ENCODE measurements at places on chromosomes 6 and 20.

GRCh38 chr6:26198722-26199056 lies 111.5 kb downstream of the HFE start:
- DNase-seq = no peak

DNA sequence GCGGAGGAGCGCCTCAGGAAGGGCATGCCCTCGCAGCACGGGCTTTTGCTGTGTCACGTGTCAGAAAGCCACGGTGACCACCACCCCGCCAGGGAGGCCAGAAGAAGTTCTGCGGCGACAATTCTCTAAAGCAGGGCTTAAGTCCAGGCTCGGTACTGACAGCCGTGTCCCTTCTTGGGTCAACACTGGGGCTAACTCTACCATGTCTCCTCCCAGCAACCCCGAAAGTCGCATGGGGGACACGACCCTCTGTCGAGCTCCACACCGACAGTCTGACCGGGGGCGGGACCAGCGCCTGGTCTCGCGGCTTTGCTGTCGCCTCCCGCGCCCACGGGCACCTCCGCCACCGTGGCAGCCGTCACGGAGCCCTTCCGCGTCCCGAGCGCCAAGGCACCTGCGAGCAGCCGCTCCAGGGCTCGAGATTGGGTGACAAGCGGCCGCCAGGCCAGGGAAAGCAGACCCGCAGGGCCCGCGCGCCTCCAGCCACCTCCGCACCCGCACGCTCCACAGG lies 534 bp downstream of the NANP start:
- DNase-seq = peak; percentile 60

DNA sequence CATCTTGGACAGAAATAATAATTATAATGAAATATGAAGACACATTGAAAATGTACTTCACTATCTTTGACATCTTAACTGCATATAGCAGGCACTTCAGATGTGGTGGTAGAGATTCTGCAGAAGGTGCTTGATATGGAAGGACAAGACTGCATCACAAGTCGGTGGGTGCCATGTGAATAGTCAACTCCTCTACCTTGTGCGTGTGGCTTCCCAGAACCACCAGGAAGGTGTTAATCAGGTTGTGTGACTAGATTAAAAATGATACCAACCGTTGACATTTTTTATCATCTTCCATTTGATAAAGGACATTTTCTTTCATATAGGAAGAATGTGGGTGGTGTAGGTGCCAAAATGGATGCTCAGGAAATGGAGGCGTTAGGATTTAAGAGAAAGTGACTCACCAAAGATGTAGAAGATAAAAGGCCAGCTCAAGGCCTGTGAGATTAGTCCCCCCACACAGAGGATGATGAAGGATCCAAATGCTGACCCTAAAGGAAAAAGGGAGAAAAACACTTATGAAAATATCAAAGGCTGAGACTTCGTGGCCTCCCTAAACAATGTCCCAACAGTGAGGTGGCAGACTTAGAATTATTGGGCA lies 12.3 kb downstream of the SLC17A2 start:
- DNase-seq = no peak

- DNase-seq = no peak
These were observed 64.9 kb upstream of the TGM3 start for GRCh38 chr20:2230726-2231488.

DNA sequence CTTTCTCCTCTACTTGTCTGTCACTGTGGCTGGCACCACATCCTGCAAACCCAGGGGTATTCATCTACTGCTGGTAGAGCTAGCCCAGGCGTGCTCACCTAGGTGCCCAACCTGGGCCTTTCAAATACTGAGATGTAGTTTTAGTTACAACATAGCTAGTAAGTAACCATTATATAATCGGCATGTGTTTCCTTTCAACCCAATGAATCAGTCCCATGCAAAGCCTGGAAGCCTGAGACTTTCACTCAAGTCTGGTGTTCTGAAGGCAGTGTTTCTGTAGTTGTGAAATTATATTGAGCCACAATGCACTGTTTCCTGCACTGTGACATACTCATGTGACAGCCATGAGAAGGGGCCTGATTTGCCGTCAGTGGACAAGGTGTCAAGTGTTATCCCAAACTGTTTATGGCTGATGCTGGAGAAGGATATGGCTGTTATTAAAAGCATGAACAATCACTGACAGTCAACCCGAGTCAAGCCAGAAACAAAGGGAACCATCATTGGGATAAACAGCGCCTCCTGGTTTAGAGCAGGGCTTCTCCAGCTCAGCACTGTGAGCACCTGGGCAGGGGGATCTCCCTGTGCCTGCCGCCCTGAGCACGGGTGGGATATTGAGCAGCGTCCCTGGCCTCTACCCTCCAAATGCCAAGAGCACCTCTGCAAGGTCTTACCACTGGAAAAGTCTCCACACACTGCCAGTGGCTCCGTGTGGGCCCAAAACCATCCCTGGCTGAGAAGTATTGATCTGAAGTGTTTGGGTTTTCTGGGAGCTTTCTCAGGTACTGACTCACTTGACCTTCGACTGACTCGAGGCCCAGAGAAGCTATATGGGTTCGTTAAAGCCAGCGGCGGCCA lies 1.6 kb downstream of the PSMA7 start:
- peak; percentile 59 for DNase-seq

DNA sequence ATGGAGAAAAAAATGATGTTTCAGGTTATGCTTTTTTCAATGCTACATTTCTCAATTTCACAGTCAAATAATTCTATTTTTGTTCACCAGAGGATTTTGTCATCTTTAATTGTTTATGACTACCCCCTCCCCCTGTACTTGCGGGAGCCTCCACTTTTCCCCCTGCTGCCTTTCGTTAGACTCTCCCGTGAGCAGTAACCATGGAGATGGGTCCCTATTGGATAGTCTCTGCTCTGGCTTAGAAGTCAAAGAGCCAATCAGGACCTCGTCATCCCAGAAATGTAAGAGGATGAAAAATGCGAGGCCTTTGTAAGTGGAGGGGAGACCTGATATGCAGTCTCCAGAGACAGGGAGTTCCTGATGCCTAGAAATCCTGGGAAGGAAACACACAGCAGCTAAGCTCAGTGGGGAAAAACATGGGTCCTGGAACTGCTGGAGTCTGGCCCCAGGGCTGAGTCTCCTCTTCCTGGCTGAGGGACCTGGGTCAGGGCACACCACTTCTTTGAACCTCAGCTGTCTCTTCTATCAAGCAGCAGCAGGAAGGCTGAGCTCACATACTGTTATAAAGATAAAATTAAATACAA lies 298.7 kb downstream of the TSHZ2 start:
- no peak for DNase-seq

- peak; percentile 63 for DNase-seq
These were observed 44.2 kb downstream of the COL11A2 start for GRCh38 chr6:33147807-33148666.

DNA sequence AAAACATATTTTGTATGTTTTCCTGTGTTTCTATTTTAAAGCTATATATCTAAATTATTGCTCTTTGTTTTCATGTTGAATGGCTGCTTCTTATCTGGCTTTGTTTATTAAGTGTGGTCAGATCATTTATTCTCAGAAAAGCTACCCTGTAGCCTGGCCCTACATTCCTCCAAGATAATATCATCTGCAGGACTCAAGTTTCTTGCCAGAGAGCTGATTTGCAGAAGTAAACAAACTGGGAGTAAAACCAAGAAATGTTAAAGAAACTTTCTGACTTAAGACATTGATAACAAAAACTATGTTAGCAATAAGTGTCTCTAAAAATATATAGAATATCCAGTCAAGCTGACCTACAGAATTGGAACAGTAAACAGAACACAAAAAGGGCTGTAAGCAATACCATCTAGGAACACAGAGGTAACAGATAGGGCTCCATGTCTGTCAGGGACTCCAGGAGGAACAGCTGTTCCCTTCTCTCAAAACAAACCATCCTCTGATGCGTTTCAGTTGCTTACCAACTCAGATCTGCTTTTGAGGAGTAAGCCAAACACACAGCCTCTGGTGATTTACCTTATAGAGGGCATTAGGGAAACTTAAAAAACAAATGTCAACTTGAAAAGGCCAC lies 17.5 kb upstream of the CEP85L start:
- no peak for DNase-seq

GRCh38 chr6:10733151-10733715 lies 10.4 kb downstream of the TMEM14C start:
- no peak for DNase-seq

- no peak for DNase-seq
These were observed 171.2 kb upstream of the SUPT3H start for GRCh38 chr6:45548657-45549515.

- DNase-seq = no peak
These were observed 11.9 kb downstream of the CD164 start for GRCh38 chr6:109370336-109370735.

GRCh38 chr6:11640486-11640885 lies 102.9 kb downstream of the TMEM170B start:
- no peak for DNase-seq

GRCh38 chr6:93790981-93791380 lies 371.6 kb upstream of the EPHA7 start:
- no peak for DNase-seq

DNA sequence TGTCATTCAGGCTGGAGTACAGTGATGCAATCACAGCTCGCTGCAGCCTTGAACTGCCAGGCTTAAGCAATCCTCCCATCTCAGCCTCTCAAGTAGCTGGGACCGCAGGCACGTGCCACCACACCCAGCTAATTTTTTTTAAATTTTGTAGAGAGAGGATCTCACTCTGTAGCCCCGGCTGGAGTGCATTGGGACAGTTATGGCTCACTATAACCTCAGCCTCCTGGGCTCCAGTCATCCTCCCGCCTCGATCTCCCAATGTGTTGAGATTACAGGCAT lies 86.5 kb downstream of the SERAC1 start:
- DNase-seq = no peak

- no peak for DNase-seq
These were observed 76.3 kb downstream of the FARS2 start for GRCh38 chr6:5337573-5337972.

DNA sequence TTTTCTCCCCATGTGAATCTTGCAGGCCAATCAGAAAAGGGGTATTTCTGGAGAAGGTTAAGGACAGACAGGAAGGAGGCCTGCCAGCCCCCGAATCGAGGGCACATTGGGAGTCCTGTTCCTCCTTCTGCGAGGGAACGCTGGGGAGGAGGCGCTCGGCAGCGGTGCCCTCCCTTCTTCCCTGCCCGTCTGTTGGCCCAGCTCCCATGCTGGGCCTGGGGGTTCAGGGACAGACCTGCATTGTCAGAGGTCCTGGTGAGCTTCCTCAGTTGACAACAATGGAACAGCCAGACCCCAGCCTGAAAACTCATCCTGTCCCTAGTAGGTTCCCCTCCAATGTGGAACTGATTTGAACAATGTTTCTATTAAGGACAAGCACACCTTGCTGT lies 15.1 kb upstream of the SYNJ2 start:
- no peak for DNase-seq

DNA sequence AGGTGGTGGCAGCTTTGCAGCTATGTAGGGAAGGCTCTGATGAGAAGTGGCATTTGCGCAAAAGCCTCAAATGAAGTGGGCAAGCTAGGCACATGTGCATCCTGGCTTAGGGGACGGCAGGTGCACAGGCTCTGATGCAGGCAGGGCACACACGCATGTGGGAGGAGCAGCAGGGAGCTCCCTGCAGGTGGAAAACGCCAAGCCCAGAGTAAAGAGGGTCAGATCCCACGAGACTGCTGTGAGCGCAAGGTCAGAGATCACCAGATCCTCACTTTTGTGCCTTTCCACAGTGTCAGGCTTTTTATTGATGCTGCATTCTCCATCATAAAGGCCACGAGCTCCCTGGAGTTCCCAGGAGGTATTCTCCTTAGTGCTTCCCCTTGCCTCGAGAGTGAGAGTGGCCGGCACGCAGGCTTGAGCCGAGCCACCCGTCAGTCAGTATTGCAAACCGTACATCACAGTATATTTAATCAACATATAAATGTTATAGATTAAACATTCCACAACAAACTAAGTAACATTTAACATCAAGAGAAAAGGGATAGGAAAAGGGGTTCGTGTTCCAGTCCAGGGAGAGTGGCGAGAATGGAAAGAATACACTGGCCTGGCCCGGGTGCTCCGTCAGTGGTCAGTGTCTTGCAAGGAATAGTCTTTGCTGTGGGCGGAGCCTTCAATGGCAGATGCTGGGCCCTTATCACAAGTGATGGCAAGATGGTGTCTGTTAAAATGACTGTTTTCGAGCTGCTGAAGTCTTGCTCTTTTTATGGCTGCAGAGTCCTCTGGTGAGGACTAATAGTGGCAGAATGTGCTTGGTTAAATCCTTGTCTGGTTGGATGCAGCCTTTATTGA lies 109.4 kb downstream of the SYNDIG1 start:
- DNase-seq = no peak

GRCh38 chr20:48604936-48605335 lies 222.9 kb downstream of the PREX1 start:
- DNase-seq = no peak

DNA sequence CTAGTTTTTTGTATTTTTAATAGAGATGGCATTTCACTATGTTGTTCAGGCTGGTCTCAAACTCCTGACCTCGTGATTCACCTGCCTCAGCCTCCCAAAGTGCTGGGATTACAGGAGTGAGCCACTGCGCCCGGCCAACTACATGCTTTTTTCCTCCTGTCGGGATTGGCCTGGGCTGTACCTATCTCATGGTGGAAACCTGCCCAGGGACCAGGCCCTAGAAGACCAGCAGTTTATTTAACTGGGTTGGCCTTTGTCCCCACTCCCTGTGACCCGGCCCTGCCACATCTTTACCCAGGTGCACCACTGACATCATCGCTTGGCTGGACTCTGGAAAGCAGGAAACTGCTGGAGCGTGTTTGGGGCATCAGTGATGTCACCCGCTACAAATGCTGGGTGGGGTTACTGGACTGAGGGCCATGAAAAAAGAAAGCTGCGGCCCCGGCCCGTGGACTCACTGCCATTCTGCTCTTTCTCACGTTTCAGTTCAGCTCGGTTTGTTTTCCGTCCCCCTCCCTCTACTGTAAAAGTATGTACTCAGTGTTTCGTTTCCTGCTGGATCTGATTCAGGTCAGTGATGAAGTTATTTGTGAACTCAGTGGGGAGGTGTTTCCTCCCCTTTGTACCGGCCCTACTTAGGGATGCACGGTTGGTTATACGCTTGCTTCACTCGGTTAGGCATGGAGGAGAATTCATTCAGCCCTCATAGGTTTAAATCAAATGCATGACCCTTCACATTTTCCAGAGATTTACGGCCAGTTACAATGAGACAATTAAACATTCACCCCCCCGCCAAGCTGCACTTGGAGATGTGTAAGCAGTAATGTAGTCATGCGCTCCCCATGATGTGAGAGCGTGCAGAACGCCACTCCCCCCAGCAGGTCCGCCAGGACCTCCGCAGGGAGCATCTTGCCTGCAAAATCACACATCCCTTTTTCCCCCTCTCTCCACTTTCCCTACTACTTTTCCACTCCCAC lies 179.3 kb downstream of the MTHFD1L start:
- DNase-seq = peak; percentile 38
